Uterus (tissue), 4 donors: ENCODE measurements at places on chromosomes 2 and 18.

DNA sequence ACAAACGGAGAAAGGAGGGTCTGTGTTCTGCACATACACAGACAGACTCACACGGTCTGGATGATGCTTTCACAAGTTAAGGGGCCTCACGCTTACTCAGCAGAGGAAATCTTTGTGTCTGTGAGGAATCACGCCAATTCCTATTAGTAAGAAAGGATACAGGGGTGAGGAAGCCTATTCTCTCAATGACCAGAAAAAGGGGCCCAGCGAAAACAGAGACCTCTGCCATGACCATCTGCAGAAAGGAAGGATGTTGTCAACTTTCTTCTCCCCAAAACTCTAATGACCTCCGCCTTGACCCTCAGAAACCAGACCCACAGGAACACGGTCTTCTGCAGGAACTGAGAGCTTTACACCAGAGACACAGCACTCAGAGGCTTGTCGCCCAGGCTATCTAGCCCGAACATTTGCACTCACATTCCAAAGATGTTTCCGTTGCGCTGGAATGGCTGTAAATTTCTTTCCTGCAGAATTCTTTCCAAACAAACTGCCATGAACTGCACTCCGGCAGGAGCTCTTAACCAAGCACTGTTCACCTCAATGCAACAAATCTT, 186.3 kb downstream of the TCF4 start:
- peak; percentile 39 for DNase-seq

DNA sequence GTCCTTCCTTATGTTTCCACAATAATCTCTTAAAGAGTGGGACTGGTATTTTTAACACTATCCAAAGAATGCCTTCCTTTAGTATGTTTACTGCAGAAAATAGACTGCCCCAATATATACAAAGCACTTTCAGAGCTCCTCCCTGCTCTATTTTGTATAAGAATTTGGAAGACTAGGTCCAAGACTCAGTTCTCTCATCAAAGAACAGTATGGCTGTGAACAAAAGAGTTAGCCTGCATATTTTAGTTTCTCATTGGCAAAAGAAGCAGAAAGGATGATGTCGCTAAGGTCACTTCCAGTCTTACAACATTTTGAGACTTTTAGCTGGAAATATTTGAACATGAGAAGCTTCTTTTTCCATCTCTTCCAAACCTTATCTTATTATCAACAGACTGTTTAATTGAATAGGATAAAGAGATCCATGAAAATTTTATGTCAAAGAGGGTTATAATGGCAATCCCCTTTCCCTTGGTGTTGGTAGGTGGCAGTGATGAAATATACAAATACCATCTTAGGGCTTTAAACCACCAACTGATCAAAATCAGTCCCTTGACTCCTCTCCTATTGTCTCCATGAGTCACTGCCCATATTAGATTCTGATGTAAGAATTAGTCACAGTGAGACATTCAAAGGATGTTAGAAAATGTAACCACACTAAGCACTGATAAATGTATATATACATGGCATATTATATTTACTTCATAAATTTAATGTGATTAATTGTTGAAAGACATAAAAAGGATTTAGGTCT, 266.9 kb upstream of the DSEL start:
- DNase-seq, result no peak

DNA sequence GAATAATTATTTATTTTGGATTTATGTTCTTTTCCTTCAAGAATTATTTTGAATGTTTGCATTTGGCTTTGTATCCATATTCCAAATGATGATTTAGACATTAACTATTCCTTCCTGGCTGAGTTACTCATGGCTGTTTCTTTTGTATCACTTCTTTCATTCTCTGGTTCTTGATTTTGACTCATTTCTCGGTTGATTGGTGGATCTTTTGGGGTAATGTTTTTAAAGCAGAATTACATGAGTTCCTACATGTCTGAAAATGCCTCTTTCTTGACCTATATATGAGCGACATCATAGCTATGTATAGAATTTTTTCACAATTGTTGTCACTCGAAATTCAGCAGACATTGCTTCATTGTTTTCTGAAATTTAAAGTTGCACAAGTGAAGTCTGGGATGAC, 39.5 kb downstream of the CYP26B1 start:
- DNase-seq, result no peak

DNA sequence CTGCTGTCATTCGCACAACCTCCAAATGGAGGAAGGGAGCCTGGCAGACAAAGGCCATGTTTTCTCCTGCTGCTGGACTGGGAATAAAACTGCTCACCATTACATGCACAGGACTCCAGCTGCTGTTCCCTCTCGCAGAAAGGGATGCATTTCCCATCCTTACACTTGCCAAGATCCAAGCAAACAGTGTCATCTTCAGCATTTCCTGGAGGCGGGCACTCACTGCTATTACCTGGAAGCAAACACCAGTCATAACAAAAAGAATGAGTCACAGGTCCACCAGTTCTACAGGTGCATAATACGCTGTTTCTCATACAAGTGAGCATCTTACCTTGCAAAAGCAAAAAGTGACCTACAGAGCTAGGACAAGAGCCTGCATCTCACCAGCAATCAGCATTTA, 22.7 kb downstream of the IAH1 start:
- no peak for DNase-seq

DNA sequence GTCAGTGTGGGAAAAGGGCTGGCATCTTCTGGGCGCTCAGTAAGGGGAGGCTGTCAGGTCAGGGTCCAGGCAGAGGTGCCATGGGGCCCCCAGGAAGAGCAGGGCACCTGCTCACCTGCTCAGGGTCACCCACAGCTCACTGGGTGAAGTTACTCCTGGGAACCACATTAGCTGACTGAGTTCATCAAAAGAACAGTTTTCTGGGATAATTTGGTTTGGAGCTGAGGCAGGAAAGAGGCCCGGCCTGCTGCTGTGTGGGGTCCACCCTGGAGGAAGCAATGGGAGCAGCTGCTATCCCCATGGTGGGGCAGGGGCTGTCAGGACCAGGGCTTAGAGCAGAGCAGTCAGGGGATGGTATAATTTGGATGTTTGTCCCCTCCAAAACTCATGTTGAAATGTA, 97.2 kb upstream of the GPC1 start:
- no peak for DNase-seq

DNA sequence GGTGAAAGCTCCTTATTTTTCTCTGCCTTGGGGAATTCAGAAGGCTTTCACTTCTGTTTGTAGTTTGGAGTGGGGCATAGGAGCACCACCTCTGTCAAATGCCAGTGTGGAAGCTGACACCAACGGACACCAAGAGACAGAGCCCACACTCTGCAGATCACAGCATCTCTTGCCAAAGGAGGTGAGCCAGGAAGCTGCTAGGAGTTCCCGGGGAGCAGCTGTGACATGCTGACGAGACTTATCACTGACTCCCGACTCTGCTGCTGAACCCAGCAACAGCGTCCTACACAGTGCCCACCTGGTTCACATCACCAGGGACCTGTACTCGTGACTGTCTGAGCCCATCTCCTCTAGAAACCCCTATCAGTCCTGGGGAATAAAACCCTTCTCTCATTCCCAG, 8.1 kb downstream of the TEX51 start:
- DNase-seq, result no peak

DNA sequence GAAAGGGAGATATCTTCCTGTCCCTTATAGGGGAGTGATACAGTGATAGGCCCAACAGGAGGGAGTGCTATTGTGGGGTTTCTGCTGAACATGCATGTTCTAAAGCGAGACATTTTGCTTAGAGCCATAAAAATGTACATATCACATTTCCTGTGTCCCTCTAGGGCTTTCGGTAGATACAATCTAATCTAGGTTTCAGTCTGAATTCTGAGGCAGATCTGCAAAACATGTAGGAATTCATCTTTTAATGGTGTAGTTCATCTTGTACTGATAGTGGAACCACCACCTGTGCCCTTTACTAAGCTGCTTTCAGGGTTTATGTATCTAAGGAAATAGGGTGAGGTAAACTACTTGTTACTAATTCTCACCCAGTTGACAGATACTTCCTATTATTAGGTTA, 73.8 kb downstream of the SPTBN1 start:
- DNase-seq, result no peak

- DNase-seq, result no peak
These were observed 9.6 kb upstream of the AQP4 start for GRCh38 chr18:26875040-26875654.
